Effector CD4-positive, alpha-beta T cell (primary cell): ENCODE measurements at places on chromosomes 11 and 22.
A peak's percentile ranks its signal among the peaks of the same experiment; 100 is the strongest.

GRCh38 chr11:69558519-69558941 lies 77.1 kb downstream of the LINC01488 start:
- DNase-seq, result no peak

DNA sequence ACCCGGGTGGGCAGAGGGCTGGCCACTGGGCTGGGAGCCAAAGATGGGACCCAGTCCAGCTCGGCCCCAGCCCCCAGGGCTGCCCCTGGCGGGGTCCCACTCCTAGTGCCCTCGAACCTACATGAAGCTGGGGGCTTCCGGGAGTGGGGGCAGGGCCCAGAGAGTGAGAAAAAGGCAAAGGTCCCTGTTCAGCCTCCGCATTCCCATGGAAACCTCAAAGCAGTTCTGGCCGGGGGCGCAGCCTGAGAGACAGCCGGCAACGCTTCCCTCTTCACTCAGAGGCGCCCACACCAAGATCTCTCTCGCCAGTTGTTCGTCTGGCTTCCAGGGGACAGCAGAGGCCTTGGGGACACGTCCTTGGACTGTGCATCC lies 22.4 kb upstream of the ARHGAP8 start:
- no peak for DNase-seq

GRCh38 chr11:133928628-133929059 lies 28.1 kb downstream of the IGSF9B start:
- peak; percentile 30 for DNase-seq

- no peak for DNase-seq
Observed at GRCh38 chr22:19970031-19970478, 28.4 kb upstream of the TXNRD2 start.

DNA sequence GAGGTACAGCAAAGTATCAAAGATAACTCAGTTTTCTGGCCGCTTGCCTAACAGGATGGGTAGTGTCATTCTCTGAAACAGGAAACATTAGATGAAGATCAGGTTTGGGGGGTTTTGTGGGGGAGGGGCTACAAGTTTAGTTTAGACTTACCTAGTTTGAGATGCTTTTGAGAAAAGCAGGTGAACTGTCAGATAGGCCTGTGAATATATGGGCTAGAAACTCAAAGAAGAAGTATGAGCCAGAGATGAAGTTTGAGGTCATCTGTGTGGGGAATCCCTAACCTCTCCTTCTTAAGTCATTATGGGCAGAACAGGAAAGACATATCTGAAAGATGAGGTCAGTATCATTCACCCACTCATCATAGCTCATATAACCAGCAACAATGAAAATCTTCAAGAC lies 11.9 kb downstream of the HOATZ start:
- no peak for DNase-seq

- DNase-seq, result no peak
Observed at GRCh38 chr11:89361734-89362133, 129.4 kb downstream of the NOX4 start.

DNA sequence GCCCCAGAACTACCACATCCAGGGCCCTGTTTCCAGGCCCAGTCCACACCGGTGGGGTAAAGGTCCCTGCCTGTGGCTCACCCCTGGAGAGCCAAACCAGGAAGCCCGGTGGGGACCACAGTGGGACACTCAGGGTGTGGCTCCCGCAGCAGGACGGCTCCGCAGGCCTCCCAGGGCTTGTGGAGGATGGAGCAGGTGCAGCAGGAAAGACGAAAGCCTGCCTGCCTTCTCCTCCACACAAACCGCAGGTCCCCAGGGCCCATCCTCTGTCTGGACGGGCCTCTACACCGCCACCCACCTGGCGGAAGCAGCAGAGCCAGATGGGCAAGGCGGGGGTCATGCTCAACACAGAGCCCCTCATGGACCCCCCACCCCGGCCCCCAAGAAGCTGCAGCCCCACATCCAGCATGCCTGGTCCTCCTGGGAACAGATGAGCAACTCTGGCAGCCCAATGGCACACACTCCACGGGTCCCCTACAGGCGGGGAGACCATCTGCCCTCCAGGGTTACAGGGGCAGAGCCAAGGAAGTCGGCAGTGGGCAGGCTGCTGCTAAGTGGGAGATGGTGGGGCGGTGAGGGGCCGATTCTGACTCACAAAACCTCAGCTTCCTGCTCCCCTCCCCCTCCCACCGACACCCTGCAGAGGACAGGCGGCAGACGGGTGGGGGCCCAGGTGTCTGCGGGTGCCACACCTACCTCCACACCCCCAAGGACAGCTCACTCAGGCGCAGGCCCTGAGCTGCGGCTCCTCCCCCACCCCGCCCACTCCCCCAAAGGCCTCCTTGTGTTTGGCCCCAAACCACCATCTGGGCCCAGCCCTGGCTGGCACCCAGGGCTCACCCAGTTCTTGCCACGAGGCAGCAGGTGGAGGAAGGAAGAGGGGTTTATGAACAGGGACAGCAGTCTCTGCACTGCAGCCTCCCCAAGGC lies 5.2 kb downstream of the SBF1 start:
- DNase-seq, result peak; percentile 96
